ENCODE measurements at places on chromosomes 7 and 10. TPM values are rescaled to one million over a fixed set of nuclear protein-coding genes. Genes with fewer than 3 reads are reported as not detected.

CASP7 gene
- total RNA-seq: 29.7 TPM

ITPRID1 gene
- total RNA-seq: not detected

KIF11 gene
- 40.5 TPM for total RNA-seq

FGFBP3 gene
- total RNA-seq: 3.3 TPM

CLDN3 gene
- total RNA-seq: not detected

LRIT1 gene
- total RNA-seq: not detected

MBL2 gene
- not detected for total RNA-seq

RAB19 gene
- 6.3 TPM for total RNA-seq

NYAP1 gene
- 0.15 TPM for total RNA-seq

SPOCK2 gene
- 48.8 TPM for total RNA-seq

CDC14C gene
- total RNA-seq: not detected

SLC13A4 gene
- total RNA-seq: not detected

TSPAN12 gene
- not detected for total RNA-seq

ZNF488 gene
- 0.38 TPM for total RNA-seq

PLXNA4 gene
- total RNA-seq: 0.04 TPM

GIMAP2 gene
- 32.1 TPM for total RNA-seq

CHST12 gene
- total RNA-seq: 5.7 TPM

GIMAP4 gene
- 30.9 TPM for total RNA-seq

NOS3 gene
- total RNA-seq: 9.1 TPM

CASD1 gene
- 17.2 TPM for total RNA-seq

C10orf143 gene
- 5.0 TPM for total RNA-seq

AKR1C4 gene
- not detected for total RNA-seq

IL6 gene
- 1.1 TPM for total RNA-seq

CTAGE15 gene
- 0.42 TPM for total RNA-seq

NRP1 gene
- 2.0 TPM for total RNA-seq

SPDYE18 gene
- 0.36 TPM for total RNA-seq

SHH gene
- not detected for total RNA-seq

DIP2C gene
- total RNA-seq: 0.08 TPM

ZNF804B gene
- total RNA-seq: not detected

SFRP4 gene
- total RNA-seq: not detected

GPR37 gene
- not detected for total RNA-seq

FAM241B gene
- total RNA-seq: 9.6 TPM

ETV1 gene
- total RNA-seq: 0.38 TPM

PILRA gene
- total RNA-seq: 0.48 TPM

MALRD1 gene
- not detected for total RNA-seq

GLI3 gene
- total RNA-seq: 0.38 TPM

FGFR2 gene
- not detected for total RNA-seq

MTURN gene
- total RNA-seq: 5.4 TPM

NT5C3A gene
- total RNA-seq: 28.1 TPM

ASB15 gene
- total RNA-seq: not detected

SKIDA1 gene
- total RNA-seq: 0.25 TPM

ZCWPW1 gene
- 2.3 TPM for total RNA-seq

SH2D4B gene
- total RNA-seq: 0.21 TPM

Measured in activated CD8-positive, alpha-beta memory T cell treated with anti-CD3 and anti-CD28 coated beads for 36 hours (primary cell).